A549 (cell line): ENCODE measurements at places on chromosomes 7 and 10.

- no peak for DNase-seq
Observed at GRCh38 chr7:96397936-96398598, 76.2 kb upstream of the SLC25A13 start.

- no peak for DNase-seq
Observed at GRCh38 chr10:43251419-43252165, 15.3 kb downstream of the RASGEF1A start.

DNA sequence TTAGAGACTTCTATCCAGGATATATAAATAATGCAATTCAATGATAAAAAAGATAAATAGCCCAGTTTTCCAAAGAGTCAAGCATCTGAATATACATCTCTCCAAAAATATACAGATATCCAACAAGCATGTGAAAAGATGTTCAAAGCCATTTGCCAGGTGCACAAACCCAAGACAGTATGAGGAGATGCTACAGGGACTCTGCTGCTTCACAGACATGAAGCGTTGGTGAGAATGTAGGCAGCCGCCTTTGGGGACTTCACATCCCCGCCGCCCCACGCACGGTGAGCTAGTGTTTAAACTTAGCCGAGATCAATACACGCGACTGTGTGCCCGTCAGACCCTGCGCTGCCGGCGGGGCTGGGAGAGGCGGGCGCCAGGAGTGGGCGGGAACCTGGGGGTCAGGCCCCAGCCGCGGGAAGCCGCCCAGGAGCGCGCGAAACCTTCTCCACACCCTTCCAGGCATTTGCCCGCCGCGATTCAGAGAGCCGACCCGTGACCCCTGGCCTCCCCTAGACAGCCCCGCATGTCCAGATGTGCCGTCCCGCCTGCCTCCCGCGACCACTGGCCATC, 927 bp upstream of the ALOX5 start:
- DNase-seq: no peak

- DNase-seq: no peak
Observed at GRCh38 chr7:141227454-141227853, 153.6 kb downstream of the TMEM178B start.

- no peak for DNase-seq
Observed at GRCh38 chr7:23653942-23654341, 26.1 kb upstream of the FAM221A start.

DNA sequence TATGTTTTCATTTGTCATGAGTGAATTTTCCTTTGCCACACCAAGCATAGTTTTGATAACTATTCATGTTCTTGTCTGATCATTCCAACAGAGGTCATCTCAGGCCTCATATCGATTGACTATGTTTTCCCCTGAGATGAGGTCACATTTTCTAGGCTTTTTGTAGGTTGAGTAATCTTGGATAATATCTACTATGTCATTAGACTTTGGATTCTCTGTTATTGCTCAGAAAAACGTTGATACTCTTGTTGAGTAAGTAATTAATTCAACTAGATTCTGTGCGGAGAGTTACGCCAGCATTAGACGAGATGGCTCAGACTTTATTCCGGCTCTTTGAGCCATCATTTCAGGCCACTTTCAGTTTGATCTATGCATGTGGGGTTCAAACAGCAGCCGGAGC, 57.7 kb downstream of the KLF6 start:
- DNase-seq: no peak

DNA sequence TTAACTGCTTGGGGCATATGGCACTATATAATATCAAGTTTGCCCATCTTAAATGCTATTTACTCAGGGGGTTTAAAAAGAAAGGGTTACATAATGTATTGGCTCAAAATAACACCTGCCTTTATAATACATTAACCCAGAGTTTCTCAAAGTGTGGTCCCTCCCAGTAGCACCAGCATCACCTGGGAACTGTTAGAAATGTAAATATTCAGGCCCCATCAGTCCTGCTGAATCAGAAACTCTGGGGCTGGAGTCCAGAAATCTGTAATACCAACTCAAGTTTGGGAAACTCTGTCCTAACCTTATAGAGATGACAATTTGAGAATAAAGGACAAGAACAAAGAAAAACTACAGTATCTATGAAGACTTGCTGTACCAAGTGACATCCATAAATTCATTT, 270.7 kb downstream of the PARD3 start:
- DNase-seq: no peak

- DNase-seq: no peak
Observed at GRCh38 chr7:42914009-42914408, 2.1 kb upstream of the C7orf25 start.
